Muscle of leg (tissue), 16 donors: ENCODE measurements at places on chromosomes 7 and 10. TPM values are rescaled to one million over a fixed set of nuclear protein-coding genes. Genes with fewer than 3 reads are reported as not detected.

GRCh38 chr10:49781247-49781646 is 19.1 kb upstream of the OGDHL start:
- no peak overlapping the region for H3K27ac ChIP-seq
- H3K36me3 ChIP-seq = no peaks in the 10 kb centered on the region
- no peaks in the 10 kb centered on the region for H3K27me3 ChIP-seq
- no peaks in the 10 kb centered on the region for H3K4me1 ChIP-seq

Gene KLF14
- total RNA-seq = 0.98 TPM

GRCh38 chr7:13989126-13989948 is at the start of gene ETV1:
TSS of gene ETV1 (minus strand) at chr7:13989666. CDS start at chr7:13989052, 614 bp downstream.
- H3K36me3 ChIP-seq = no peaks in the 10 kb centered on the region
- H3K4me1 ChIP-seq = peaks cover 10% of the 10 kb centered on the region
- H3K27me3 ChIP-seq = no peaks in the 10 kb centered on the region
- peak within 1 kb of the TSS; percentile 85 for H3K4me3 ChIP-seq
- H3K27ac ChIP-seq = peak within 1 kb of the TSS; percentile 99

Gene NDUFA5
- 90.5 TPM for total RNA-seq

DNA sequence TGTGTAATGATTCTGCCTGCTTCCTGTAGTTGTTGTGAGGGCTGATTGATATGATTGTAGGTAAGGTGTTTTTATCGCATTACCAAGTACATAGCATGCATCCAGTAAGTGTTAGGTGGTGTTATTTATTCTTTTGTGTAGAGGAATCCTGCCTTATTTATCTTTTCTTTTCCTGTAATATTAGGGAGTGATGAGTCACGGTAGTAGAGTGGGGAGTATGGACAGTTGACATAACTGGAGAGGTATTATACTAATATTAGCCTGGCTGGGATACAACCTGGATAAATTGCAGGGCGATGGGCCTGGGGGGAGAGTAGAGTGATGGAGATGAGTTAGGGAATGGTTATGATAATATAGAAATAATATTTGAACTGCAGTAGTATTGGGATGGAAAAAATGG is 9.8 kb downstream of the SDK1 start:
- H3K36me3 ChIP-seq = no peaks in the 10 kb centered on the region
- no peak for DNase-seq
- no peaks in the 10 kb centered on the region for H3K27me3 ChIP-seq
- H3K27ac ChIP-seq = no peak overlapping the region
- no peak overlapping the region for H3K4me3 ChIP-seq
- no peaks in the 10 kb centered on the region for H3K4me1 ChIP-seq

Gene PNLIPRP3
- 0.04 TPM for total RNA-seq
